Mucosa of gallbladder (tissue), 1 donor: ENCODE measurements at places on chromosomes 4 and X. TPM values are rescaled to one million over a fixed set of nuclear protein-coding genes. Genes with fewer than 3 reads are reported as not detected.

PDE6B gene
- total RNA-seq: 8.6 TPM

HAND2 gene
- 104 TPM for total RNA-seq

SPANXD gene
- total RNA-seq: not detected

SSX1 gene
- not detected for total RNA-seq

TAB3 gene
- 29.7 TPM for total RNA-seq
